ENCODE measurements at places on chromosomes 4 and X.

GRCh38 chr4:55346851-55347255 lies 811 bp downstream of the SRD5A3 start:
- peak; percentile 25 for DNase-seq

DNA sequence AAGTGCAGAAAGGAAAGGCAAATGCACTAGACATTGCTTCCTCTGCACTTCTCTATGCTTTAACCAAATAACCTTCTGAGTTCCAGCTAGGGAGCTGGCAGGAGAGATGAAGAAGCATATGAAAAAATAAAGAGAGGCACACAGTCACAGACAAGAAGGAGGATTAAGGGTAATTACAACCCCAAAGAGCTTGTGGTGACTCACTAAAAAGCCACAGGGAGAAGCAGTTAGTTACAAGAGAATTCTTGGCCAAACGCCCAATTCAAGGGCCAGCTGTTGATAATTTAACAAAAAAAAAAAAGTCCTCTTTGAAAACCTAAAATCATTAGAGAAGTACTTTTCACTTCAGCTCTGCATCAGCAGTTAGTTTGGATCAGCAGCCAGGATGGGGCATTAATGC lies 478.0 kb downstream of the KCNIP4 start:
- DNase-seq: no peak

DNA sequence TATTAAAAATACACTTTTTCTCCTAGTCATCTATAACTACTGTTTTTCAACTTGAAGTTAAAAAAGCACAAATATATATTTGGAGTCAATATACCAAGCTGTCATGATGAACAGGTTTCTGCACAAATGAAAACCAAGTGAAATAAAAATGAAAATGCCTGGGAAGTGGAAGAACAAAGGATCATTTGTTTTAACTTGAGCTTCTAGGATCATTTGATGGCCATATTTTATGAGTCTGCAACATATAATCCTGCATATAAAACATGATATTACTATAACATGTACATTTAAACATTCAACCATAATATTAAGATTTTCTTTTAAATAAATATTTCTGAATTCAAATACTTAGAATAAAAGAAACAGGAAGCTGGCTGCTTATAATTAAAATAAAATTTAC lies 8.5 kb upstream of the ARHGEF38 start:
- DNase-seq: no peak

- peak; percentile 44 for DNase-seq
These were observed 48.4 kb downstream of the TBC1D14 start for GRCh38 chr4:6957994-6958393.

- DNase-seq: no peak
These were observed 5.4 kb downstream of the PCDH7 start for GRCh38 chr4:30725562-30725961.

DNA sequence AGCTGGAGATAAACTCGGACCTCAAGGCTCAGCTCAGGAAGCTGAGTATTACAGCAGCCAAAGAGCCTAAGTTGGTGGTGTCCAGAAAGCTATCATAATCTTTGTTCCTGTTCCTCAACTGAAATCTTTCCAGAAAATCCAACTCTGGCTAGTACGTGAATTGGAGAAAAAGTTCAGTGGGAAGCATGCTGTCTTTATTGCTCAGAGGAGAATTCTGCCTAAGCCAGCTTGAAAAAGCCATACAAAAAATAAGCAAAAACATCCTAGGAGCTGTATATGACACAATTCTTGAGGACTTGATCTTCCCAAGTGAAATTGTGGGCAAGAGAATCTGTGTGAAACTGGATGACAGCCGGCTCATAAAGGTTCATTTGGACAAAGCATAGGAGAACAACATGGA lies 74.6 kb downstream of the SHISA3 start:
- DNase-seq: no peak

- no peak for DNase-seq
These were observed 46.3 kb upstream of the NKX1-1 start for GRCh38 chr4:1452431-1453051.

- no peak for DNase-seq
These were observed 40.5 kb downstream of the HMGB2 start for GRCh38 chr4:173293663-173294062.

GRCh38 chr4:48546336-48546735 lies 56.3 kb downstream of the ZAR1 start:
- no peak for DNase-seq

DNA sequence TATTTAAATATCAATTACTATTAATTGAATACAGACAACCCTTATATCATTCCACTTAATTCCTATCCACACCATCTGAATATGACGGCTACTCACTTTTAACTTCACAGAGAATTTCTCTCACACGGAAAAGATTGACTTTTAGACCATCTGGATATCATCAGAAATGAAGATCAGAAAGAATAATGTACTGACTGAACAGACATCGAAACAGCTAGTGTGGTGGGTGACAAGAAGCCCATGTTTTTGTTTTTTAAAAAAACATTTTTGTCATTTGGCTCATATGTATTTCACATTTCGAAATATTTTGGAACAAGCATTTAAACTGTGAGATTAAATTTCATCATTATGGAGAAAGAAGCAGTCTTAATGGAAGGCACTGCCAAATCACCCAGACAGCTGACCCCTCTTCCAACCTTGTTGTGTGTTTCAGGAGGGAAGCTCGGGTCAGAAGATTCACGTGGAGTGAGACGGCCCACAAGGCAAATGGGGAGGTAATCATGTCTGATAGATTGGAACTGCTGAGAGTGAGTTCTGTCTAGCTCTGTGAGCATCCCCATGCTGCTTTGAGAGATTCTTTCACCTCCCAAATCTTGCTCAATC lies 204.2 kb upstream of the RASGEF1B start:
- no peak for DNase-seq

DNA sequence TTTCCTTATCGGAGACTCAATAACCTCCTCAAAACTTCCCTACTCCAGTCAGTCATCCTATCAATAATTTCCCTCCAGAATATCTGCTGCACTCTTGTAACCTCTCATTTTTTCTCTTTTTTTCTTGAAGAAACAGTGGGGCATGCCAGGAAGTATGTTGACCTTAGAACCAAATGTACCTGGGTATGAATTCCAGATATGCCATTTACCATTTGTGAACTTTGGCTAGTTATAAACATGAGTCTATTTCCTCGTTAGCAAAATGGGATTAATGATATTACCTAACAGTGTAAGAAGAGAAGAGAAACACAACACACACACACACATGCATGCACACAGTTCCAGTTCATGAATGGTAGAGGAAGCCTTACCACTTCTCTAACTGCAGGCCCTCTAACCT lies 578.2 kb downstream of the FAM133A start:
- DNase-seq: no peak

DNA sequence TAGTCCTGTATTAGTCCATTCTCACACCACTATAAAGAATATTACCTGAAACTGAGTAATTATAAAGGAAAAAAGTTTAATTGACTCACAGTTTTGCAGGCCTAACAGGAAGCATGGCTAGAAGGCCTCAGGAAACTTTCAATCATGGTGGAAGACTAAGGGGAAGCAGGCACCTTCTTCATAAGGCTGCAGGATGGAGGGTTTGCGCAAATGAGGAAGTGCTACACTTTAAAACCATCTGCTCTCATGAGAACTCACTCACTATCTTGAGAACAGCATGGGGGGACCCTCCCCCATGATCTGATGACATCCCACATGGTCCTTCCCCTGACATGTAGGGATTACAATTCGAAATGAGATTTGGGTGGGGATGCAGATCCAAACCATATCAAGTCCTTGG lies 12.1 kb upstream of the MAGEA11 start:
- no peak for DNase-seq

DNA sequence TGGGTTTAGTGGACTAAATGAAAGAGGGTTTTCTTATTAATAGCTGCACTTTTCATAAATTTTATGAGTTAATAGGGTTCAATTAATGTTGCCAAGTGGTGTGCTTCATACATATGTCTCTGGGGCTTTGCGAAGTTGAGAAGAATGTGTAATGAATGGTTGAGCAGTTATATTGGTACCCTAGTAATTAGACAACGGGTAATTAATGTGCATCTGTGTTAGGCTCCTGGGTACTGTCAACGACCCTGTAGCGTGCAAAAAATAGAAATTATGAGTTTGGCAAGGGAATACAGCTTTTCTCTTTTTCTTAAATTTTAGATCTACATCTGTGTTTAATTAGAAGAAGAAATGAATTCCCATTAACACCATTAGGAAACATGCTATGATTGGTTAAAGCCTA lies 1027.7 kb downstream of the ARAP2 start:
- DNase-seq: no peak

DNA sequence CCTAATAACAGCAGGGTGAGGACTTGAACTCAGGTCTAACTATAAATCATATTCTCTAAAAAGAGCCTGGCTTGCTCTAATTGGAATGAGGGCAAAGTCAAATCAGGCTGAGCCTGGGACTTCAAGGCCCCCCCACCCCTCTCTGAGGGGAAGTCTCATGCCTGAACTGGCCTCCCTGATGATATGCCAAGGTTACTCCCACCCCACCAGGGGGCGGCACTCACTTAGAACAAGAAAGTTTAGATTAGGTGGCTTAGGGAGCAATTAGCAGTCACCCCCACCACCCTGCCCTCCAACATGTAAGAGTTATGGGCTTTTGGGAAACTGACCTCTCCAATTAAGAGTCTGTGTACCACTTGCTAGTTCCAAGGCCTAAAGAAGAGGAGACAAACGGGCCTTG lies 2.7 kb downstream of the FOXO4 start:
- peak; percentile 35 for DNase-seq

DNA sequence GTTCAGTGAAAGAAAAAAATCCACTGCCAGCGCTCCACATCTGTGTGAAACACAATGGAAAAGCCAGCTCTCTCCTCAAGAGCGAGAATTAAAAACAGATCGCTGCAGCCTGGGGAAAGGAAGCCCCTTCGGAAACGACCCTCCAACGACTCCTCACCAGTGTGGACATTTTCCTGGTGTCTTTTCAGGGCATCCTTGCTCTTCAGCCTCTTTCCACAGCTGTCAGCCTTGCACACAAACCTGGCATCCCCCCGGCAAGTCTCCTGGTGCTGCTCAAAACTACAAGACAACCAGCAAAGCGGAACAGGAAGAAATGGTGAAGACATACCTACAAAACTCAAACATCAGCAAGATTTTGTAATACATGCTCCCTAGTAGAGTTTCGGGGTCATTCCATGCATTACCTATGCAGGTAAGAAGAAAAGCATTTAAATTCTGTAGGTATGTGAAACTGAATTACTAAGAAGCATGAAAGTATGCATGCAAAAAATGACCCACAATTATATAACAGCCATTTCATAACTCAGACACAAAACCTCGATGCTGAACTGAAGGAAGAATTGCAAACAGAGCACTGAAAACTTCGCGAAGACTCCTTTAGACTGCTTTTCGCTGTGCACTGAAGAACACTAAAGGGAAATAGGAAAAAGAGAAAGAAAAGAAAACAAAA lies 106.1 kb downstream of the PRDM5 start:
- no peak for DNase-seq

DNA sequence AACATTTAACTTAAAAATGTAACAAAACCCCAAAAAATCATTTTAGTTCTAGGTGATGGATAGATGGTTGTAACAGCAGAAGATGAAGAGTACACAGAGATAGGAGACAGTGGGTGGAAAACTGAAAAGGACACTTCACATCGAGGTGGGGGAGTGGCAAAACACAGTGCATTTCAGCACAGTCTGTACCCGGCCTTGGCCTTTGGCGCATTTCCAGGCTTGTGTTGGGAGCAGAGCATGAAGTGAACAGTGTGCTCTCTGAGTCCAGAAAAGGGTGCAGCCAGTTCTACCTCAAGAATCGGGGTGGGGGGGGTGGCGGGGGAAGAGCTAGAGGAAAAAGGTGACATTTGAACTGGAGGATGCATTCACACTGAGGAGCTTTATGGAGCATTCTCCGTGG lies 4.3 kb downstream of the TSPYL2 start:
- DNase-seq: no peak

GRCh38 chr4:186708554-186708953 lies 15.1 kb downstream of the FAT1 start:
- DNase-seq: no peak

DNA sequence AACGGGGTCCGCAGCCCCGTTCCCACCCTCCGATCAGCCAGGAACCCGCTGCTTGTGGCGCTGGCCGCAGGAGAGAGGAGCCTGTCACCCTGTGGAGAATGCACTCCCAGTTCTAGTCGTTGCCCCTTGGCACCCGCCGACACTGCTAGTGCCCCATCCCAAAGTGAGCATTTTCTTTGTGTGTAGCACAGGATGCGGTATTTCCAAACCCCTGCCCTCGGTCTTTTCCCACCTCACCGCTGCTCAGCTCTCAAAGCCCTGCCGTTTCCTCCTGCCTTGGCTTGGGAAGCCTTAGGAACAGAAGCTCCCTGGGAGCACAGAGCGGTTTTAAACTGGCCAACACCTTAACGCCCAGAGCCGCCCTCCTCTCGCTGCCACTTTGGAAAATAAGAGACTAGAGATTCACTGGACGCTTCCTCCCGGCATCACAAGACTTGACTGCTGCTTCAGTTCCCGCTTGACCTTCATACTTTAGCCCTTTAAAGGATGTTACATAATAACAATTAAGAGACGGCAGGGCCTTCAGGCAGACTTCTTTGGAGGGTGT lies 772 bp downstream of the CYP4V2 start:
- peak; percentile 40 for DNase-seq

- no peak for DNase-seq
These were observed 330.9 kb upstream of the PPP1R2C start for GRCh38 chrX:43108828-43109227.

- DNase-seq: no peak
These were observed 732 bp upstream of the ADRA2C start for GRCh38 chr4:3765271-3766035.
